Right atrium auricular region (tissue), 2 donors: ENCODE measurements at places on chromosomes 1 and 21. TPM values are rescaled to one million over a fixed set of nuclear protein-coding genes. Genes with fewer than 3 reads are reported as not detected.

DNA sequence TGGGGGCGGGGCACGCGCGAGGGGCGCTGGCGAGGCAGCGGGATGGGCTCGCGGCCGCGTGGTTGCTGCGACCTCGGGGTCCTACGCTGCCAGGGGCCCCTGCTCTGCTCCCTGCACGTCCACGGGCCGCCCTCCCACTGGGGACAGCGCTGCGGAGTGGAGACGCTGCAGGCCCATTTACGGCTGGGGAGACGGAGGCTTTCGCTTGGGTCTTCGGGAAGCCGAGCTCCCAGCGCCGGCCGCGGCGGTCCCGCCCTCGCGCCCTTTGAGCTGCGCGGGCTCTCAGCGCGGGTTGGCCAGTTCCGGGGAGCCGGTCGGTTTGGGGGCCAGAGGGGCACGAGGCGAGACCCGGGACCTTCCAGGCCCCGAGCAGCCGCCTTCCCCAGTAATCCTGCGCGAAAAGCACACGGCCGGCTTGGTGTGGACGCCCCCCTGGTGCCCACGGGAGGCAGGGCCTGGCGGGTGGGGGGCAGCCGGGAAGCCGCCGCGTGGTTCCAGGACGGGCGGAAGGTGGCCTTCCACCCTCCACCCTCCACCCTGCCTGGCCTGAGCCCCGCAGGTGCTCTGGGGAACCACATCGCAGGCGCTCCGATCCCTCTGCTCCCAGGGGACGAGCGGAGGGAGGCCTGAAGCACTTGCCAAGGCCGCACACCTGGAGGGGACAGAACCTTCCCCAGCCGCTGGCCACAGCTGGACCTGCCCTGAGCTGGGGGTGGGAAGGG is 570 bp upstream of the PEX10 start:
- no peak for DNase-seq

The SWT1 gene
- total RNA-seq: 4.9 TPM

DNA sequence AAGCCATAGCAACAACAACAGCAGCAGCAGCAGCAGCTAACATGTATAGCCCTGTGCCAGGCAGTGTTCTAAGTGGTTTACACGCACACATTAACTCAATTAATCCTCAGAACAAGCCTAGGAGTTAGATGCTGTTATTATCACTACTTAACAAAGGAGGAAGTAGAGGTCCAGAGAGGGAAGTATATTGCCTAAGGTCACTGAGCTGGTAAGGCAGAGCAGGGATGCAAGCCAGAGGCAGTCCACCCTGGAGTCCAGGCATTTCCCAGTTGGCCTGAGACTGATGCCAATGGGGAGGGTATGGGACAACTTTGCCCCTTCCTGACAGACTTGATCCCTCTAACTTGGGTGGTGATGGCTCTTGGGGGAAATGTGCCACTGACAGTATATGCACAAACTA is 6.8 kb downstream of the CDC14A start:
- DNase-seq: no peak

DNA sequence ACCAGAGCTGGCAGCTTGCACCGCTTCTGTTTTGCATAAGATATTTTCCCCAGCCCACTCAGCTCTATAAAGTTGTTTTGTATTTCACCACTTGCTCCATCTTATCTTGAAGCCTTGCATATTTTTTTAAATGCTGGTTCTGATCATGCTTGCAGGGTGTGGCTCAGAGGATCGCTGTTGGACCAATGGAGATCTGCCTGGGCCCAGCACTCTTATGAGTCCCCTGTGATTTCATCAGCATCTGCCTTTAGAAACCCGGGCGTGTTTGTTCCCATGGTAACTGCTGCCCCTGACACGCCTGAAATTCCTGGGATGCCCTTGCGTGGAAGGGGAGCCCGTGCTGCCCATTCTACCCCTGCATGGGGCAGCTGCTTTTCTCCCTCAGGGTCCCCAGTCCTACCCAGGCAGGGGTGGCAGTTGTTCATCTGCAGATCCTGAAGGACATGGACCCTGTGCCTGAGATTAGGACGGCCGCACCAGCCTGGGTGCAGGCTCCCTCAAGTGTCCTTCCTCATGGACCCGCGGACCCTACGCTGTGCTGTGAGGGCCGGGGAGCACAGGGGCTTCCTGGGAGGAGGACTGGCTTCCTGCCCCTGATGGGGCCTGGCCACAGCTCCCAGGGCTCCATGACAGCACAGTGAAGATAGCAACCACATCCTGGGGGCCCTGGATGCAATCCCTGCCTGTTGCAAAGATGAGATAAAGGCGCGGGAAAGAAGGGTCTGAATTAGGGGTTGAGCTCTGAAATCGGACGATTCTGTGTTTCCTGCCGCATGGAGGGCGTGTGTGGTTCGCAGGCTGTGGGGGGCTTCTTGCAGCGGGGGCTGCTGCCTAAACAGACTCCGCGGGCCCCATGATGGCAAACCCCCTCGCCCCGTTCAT is 226.5 kb downstream of the SDCCAG8 start:
- no peak for DNase-seq

The ADAMTS4 gene
- 19.5 TPM for total RNA-seq

The SERPINC1 gene
- total RNA-seq: not detected

- DNase-seq: peak; percentile 77
Observed at GRCh38 chr1:230495891-230496385, 69.8 kb upstream of the PGBD5 start.

GRCh38 chr1:84722794-84723193 is 32.5 kb upstream of the SSX2IP start:
- no peak for DNase-seq

- DNase-seq: no peak
Observed at GRCh38 chr1:197868751-197869489, 33.5 kb upstream of the C1orf53 start.

GRCh38 chr21:43369124-43369523 is 57.8 kb downstream of the SIK1 start:
- DNase-seq: no peak

GRCh38 chr1:76625886-76626678 is 241.2 kb upstream of the ST6GALNAC5 start:
- DNase-seq: no peak

GRCh38 chr1:30487042-30487441 is 236.3 kb downstream of the MATN1 start:
- no peak for DNase-seq

The GJA8 gene
- total RNA-seq: not detected
